PC-3 (cell line): ENCODE measurements at places on chromosomes 3 and 15. TPM values are rescaled to one million over a fixed set of nuclear protein-coding genes. Genes with fewer than 3 reads are reported as not detected.
A peak's percentile ranks its signal among the peaks of the same experiment; 100 is the strongest.

GOLGA8R gene
- total RNA-seq = 0.07 and 0.69 TPM in 2 replicates

CFAP161 gene
- total RNA-seq = 0.52 and 0.55 TPM in 2 replicates

CCR3 gene
- 0.22 TPM in 1 of 2 replicates, not detected in the other for total RNA-seq

STRA6 gene
- 0.29 and 5.8 TPM in 2 replicates for total RNA-seq

TTBK2 gene
- total RNA-seq = 3.5 and 6.0 TPM in 2 replicates

CHL1 gene
- not detected in 2 replicates for total RNA-seq

CTXN2 gene
- not detected in 2 replicates for total RNA-seq

MORC1 gene
- not detected in 2 replicates for total RNA-seq

XCR1 gene
- not detected in 2 replicates for total RNA-seq

RETNLB gene
- not detected in 2 replicates for total RNA-seq

NLGN1 gene
- 0.77 and 0.92 TPM in 2 replicates for total RNA-seq

GRCh38 chr3:7760718-7761117, 740.9 kb upstream of the LMCD1 start:
- no peak for DNase-seq

GRCh38 chr15:89999676-90000185, 1.4 kb upstream of the ZNF710 start:
- peak; percentile 9 for DNase-seq

DNA sequence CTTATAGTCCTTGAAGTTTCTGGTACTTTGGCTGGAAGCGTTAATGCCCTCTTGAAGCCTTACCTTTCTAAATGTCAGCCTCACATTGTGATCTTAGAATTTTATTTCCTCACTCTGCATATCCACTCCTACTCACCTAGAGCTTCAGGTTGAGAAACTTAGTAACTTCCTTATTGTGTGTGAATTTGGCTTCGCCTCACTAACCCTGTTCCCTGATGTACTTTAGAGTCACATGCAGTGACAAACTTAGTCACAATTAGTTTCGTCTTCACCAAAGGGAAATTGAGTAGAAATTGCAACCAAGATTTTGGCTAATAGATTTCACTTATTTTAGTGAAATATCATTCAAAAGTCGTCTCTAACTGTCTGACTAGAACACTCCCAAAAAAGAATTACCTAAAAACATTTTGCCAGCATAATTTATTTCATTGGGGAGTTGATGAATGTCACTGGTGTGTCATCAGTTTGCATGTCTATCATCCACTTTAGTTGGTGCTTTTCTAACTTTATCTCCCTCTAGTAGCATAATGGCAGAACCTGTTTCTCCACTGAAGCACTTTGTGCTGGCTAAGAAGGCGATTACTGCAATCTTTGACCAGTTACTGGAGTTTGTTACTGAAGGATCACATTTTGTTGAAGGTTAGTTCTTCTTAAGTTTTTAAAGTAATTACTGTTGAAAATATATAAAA, 960 bp downstream of the MFN1 start:
- peak; percentile 56 for DNase-seq

- DNase-seq = peak; percentile 43
These were observed 303.0 kb downstream of the PLOD2 start for GRCh38 chr3:145857956-145858355.

GRCh38 chr15:84969257-84969656, 12.4 kb upstream of the PDE8A start:
- no peak for DNase-seq

GRCh38 chr3:126448893-126449180, 26.9 kb downstream of the ZXDC start:
- no peak for DNase-seq

DNA sequence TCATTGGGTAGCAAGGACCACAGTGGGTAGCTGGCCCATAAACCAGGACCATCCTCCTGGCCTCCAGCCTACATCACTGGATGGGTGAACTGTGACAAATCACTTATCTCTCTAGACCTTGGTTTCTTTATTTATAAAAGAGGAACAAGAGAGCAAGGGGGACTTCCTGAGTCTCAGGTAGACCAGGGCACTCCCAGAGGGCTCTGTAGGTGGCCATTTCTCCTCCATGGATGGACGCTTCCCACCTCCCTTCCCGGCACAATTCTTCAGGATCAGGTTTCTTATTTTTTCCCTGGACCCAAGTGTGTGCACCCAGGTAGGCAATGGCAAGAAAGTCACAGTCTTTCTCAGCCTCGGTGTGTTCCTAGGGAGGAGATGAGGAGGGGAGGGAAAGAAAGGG, 41.4 kb upstream of the SPATA12 start:
- no peak for DNase-seq

- no peak for DNase-seq
These were observed 31.4 kb upstream of the LYZL4 start for GRCh38 chr3:42441791-42442190.

DNA sequence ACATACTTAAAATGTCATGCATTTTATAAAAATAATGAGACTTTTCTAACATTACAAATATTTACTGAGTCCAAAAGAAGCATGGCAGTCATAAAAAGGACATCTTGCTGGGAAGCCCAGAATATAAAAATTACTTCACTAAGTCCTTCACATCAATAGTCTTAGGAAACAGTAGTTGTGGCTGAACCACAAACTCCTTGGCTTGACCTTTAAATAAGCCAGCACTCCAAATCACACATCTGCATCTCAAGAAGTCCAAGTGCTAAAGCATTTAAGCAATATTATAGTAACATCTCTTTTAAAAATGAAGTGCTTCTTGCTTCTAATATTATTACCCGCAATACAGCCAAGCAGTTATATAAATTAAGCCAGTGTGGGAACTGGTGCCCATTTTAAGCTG, 8.8 kb downstream of the CCNL1 start:
- DNase-seq = no peak

- no peak for DNase-seq
These were observed 83.6 kb downstream of the MYO9A start for GRCh38 chr15:72034351-72034750.

GRCh38 chr15:68325726-68326125, 48.2 kb downstream of the FEM1B start:
- DNase-seq = no peak

- DNase-seq = peak; percentile 41
These were observed 97.1 kb downstream of the CD47 start for GRCh38 chr3:107993771-107994170.

DNA sequence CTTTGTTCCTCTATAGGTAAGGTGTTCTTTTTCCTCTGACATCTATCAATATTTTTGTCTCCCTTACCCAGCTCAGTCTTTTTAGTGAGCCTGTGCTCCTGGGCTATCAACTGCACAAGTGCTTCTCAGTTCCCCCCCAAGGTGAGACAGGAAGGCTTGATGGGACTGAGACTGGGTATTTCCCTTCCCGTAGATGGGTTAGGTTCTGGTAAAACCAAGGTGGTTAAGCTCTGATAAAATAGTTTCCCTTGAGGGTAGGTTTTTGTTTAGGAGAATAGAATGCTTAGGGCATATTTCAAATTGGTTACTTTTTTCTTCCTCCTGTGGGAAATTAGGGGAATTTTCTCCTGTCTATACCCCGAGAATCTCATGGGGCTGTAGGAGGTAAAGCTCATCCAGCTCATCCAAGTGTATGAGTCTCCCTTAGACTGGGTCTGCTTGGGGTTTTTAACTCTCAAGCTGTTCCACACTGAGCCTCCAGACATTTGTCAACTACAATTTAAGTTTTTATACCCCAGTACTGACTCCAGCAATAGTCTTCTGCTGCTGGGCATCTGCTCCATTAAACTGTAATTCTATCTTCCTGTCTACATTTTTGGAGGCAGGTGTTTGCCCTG, 44.9 kb downstream of the OXSR1 start:
- no peak for DNase-seq

GRCh38 chr3:98971169-98971681, 69.7 kb upstream of the DCBLD2 start:
- peak; percentile 98 for DNase-seq

DNA sequence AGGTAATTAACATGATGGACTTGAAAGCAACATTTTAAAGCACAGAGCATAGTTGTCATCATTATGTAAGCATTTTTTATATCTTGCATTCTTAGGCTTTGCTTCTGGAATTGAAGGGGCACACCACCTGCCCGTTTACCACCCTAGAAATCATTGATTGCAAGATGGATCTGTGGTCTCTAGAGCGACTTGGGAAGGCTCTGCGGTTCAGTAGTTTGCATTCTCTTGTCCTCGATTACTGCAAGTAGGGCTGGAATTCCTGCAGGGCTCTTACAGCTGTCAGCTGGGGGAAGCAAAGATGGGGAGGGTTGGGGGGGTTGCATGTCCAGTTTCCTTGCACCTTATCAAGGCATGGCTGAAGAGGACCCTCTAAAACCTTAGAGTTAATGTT, 56.7 kb upstream of the RNF7 start:
- no peak for DNase-seq

DNA sequence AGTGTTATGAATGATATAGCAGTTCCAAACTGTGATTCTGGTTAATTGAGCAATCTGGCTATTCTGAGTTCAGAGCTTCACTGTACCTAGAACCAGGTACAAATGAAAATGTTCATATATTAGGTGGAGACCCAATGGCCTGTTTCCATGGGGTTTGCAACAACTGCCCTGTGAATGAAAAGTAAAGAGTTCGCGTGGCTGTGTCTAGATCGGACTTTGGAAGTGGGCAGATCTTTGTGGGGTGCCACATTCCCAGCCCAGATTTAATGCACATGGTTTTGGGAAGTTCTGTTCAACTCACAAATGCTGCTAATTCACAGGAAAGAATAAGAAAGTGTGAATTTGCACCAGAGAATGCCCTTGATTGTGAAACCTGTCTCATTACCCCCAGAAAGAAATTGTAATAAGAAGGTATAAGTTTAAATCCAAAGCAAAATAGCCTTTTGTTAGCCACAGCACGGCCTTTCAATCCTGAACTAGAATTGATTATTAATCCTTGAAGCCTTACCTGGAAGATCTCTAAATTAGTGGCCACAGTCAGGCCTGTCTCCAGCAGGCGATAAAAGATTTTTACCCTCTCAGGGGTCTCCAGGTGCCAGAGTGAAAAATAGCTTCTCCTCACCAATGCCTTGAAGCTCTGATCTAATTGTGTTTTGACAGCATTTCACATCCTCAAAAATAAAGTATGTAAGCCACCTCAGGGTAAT, 22.6 kb downstream of the WHAMM start:
- no peak for DNase-seq

DNA sequence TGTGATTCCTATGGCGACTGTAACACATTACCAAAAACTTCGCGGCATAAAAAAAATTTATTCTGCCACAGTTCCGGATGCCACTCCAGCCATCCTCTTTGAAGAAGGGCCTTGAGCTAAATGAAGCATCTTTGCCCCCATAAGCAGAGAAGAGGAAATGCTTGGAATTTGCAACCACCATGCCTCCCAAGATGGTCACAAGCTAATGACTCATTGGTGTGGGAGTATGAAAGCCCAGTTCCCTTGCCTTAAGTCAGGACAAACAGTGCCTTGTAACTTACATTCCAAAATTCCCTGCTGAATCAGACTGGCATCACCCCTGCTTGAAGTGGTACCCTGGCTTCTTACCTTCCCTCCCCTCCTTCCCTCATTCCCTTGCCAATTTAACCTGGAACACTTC, 1077.4 kb downstream of the EPHA3 start:
- DNase-seq = peak; percentile 49

DNA sequence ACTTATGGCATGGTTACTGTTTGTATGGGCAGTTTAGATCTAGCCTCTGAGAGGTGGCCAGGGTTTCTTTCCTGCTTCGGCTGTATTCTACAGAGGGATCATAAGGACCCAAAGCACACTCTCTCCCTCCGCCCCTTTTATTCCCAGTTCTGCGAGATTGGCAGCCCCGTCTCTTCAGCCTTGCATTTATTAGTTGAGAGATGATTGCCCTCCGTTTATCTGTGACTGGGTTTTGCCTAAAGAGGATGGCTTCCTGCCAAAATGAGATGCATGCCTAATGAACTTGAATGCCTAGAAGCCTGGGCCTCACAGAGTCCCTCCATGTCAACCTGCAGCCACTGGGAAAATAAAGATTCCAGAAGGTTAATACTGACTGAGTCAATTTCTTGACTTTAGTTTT, 97.1 kb upstream of the CHL1 start:
- DNase-seq = no peak

DNA sequence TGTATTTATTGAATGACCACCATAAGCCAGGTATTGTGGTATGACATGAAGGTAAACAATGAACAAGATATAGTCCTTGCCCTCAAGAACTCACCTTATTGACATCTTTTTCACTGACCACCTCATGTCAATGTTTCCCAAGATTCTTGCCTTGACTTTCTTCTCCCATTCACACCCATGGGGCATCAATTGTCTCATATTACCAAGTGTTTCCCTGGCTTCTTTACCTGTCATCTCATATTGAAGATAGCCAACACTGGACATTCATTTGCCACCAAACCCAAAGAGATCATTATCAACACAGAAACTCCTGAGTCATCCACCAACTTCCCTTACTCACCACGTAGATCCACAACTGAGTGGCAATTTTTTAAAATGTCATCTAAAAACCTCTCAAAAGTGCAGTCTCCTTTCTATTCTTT, 2.2 kb downstream of the EFHB start:
- peak; percentile 80 for DNase-seq

GRCh38 chr15:65401611-65402240, 21.0 kb downstream of the IGDCC4 start:
- no peak for DNase-seq

DNA sequence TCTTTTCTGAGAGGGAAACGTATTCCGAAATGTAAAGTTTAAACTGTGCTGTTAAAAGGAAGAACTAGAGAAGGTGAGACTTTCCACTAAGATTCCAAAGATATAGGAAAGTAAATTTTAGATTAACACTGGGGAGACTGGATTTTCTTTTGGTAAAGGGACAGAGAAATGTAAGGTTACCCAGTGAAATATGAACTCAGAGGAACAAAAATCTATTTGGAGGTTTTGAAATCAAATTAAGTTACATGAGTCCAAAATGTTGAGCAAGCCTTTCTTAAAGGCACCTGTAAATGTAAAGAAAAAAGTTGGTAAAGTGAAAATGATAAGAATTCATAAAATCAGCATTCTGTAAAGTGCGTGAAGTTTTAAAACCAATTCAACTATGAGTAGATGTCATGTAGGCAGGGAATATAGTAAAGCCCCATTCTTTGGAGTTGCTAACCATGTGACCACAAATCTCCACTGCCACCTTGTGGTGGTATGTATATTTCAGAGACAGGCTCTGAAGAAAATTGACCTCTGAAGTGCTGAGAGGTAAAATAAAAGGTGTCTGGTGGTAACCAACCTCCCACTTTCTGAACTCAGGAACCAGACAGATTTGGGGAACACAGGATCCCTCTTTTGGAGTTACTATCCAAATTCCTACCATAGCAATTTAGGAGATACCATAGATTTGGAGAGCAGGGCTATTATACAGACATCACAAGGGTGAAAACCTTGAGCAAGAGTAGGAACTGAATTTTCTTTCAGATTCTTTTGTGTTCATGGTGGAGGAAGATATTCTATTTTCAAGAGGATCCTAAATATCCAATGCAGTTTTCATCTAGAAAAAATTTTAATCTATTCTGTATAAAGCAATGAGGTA, 215.3 kb downstream of the ROBO2 start:
- peak; percentile 80 for DNase-seq

- DNase-seq = peak; percentile 59
These were observed 14.6 kb upstream of the IL17RD start for GRCh38 chr3:57179580-57180410.

GRCh38 chr3:43426388-43426787, 140.0 kb downstream of the SNRK start:
- no peak for DNase-seq
